ENCODE measurements at places on chromosomes 6 and 20.
A peak's percentile ranks its signal among the peaks of the same experiment; 100 is the strongest.

GRCh38 chr20:888057-888456, 28.1 kb downstream of the ANGPT4 start:
- DNase-seq, result no peak

- DNase-seq, result peak; percentile 54
These were observed 637 bp downstream of the UBR2 start for GRCh38 chr6:42564506-42564825.

DNA sequence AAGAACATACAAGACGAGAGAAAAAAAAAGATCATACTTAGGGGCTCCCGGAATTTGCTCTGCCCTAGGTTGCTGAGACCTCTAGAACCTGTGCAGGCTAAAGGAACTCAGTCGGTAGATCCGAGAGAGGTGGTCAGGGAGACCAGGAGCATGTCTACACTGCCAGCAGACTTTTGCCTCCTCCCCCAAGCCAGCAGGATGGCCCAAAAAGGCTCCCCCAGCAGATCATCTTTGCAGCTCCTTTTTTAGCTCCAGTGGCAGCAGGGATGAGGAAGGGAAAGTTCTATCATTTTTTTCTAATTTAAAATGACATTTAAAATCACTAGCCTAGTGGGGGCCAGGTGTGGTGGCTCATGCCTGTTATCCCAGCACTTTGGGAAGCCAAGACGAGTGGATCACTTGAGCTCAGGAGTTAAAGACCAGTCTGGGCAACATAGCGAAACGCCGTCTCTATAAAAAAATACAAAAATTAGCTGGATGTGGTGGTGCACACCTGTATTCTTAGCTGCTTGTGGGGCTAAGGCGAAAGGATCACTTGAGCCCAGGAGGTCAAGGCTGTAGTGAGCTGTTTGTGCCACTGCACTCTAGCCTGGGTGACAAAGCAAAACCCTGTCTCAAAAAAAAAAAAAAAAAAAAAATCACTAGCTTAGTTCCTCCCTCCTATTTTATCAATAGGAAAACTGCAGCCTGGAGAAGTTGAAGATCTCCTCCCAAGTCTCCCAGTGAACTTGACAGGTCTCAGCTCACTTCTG, 69.3 kb upstream of the MYL9 start:
- DNase-seq, result no peak

DNA sequence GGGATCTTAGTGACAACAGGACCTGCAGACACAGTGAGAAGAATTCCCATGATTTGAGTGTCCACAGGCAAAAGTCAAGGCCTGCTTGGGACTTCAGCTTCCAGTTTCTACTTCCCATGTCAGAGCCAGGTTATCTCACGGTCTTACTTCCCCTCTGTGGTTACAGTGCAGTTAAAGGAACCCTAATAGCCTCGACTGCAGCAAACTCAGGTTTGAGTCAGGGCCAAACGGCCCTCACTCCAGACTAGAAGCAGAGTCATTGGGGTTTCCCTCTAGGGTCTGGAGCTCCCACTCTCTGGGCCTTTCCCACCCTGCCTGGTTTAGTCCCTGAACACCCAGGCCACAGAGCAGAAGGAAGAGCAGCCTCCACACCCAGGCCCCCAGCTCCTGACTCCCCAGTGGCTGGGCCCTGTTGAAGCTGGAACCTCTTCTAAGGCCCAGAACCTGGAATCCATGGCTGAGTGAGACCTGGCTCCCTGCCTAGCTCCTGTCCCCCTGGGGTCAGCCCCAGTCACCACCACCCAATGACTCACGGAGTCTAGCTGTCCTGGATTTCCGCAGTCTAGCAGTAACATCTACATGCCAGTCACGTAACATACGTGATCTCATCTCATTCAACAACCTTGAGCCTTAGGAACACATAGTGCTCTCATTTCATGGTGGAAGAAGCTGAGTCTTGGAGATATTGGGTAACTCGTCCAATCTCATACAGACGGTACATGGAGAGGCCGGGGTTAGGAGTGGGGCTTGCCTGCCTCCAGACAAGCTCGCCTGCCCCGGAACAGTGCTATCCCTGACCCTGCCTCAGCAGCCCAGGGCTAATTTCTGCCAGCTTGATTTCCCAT, 9.2 kb upstream of the GHRH start:
- DNase-seq, result no peak

GRCh38 chr6:137798261-137798660, 68.8 kb upstream of the TNFAIP3 start:
- no peak for DNase-seq

GRCh38 chr6:133606852-133607251, 282.1 kb upstream of the TCF21 start:
- DNase-seq, result no peak

DNA sequence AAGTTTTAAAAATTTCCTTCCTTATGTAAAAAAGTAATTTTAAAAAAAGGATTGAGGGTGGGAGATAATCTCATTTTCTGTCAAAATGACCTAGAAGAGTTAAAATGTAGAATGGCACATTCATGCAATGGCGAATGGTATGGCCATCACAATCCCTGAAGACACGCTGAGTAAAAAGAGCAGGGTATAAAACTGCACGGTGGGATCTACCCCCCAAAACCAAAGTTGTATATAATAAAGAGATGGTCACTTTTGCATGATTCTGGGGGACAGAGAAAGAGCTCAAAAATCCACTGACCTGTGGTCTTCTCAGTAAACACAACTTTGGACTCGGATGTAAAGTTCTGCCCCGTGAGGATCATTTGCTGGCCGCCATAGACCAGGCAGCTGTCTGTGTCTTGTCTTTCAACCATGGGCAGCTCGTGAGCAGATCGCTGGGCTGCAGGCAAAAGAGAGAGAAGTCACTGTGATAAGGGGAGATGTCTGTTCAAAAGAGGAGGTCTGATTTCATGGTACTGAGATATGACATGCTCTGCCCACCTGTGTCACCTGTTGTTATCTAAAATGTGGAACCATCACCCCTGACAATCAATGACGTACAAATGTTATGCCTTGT, 88.2 kb downstream of the NFATC2 start:
- no peak for DNase-seq

DNA sequence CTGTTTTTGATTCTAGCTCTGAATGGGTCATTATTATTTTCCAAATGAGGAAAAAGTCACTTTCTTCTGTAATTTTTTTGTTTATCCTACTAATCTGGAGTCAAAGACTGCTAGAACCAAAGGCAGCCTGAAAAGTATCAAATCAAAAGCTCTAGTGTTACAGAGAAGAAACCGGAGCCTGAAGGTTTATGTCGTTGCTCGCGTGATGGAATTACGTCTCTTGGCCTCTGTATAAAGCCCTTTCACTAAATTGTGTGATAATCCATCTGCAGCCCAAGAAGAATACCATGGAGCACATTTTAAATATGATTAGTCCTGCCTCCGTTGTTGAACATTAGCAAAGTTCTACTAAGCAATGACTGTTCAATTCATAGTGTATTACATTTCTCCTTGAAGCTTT, 738.6 kb downstream of the C6orf118 start:
- DNase-seq, result no peak

DNA sequence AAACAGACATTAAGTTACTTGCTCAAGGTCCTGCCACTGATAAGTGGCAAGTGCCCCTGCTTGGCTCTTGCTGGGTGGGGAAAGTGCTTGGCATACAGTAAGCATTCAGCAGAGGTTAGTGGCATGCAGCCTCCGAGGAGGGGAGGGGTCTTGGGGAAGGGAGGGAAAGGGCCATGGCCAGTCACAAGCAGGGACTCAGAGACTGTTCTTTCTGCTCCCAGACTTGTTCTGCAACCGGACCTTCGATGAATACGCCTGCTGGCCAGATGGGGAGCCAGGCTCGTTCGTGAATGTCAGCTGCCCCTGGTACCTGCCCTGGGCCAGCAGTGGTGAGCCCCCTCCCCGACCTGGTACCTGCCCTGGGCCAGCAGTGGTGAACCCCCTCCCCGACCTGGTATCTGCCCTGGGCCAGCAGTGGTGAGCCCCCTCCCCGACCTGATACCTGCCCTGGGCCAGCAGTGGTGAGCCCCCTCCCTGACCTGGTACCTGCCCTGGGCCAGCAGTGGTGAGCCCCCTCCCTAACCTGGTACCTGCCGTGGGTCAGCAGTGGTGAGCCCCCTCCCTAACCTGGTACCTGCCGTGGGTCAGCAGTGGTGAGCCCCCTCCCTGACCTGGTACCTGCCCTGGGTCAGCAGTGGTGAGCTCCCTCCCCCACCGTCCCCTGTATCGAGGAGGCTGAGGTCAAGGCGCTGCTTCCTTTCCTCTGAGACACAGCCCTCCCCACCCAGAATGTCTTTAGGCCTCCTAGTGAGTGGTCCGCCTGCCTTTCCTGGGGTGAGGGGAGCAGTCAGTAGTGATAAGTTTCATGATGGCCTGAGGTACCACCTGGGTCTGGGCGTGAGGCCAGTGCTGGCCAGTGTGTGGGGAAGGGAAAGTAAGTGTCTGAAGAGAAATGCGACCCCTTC, 8.9 kb downstream of the GLP1R start:
- DNase-seq, result peak; percentile 18

DNA sequence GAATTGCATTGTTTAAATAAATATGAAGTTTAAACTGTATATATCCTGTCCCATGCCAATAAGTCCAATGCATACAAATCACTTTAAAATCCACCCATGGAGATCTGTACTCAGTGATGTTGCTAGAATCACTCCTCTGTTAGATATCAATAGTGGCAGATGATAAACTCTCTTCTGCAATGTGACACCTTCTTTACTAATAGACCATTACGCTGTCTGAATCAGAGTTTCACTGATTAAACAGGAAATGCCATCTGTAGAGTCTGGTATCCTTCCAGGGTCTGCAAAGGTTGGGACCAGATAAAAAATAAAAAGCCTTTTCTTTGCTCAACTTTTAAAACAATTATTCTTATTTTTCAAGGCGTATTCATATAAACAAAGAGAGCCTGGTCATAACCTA, 134.5 kb downstream of the EDN3 start:
- no peak for DNase-seq

GRCh38 chr6:1592852-1593251, 16.9 kb upstream of the FOXC1 start:
- no peak for DNase-seq

GRCh38 chr6:84897988-84898594, 133.7 kb upstream of the TBX18 start:
- DNase-seq, result no peak

DNA sequence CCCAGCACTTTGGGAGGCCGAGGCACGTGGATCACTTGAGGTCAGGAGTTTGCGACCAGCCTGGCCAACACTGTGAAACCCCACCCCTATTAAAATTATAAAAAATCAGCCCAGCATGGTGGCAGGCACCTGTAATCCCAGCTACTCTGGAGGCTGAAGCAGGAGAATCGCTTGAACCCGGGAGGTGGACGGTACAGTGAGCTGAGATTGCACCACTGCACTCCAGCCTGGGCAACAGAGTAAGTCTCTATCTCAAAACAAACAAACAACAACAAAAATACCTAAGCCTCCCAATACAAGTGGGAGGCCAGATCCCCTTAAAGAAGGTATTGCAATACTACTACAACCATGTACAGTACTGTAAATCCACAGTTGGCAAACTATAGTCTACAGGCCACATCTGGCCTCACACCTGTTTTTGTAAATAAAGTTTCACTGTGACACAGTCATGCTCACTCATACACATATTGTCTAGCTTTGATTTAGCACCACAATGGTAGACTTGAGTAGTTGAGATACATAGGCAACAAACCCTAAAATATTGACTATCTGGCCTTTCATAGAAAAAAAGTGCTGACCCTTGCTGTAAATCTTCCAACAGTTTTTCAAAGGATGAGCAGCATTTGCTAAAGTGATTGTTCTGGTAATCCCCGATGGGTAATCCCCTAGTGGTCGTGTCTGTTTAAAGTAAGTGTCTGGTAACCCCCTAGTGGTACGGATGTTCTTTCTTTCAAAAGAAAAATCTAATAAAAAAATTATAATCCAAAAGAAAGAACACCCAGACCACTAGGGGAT, 202.0 kb downstream of the RNGTT start:
- no peak for DNase-seq

DNA sequence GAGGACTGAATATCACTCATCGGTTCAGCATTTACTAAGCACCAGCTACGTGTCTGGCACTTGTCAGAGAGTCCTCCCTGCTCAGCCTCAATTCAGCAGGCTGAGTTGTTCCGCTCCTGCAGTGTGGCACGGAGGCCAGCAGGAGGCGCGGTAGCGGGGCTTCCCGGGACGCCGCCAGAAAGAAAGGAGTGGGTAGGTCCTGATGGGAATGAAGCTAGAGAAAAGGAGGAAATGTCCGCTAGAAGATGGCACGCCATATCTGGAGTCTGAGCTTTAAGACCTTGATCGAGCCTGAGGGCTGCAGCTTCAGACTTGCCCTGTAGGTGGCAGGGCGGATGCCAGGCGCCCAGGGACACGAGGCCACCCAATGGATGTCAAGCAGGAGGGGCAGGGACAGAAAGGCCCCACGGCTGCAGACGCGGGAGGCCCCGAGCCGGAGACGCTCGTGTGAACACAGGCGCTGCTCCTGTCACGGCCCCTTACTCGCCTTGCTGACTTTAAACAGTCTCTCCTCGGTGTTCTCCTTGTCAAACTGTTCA, 18.7 kb downstream of the SERPINB6 start:
- DNase-seq, result peak; percentile 29

DNA sequence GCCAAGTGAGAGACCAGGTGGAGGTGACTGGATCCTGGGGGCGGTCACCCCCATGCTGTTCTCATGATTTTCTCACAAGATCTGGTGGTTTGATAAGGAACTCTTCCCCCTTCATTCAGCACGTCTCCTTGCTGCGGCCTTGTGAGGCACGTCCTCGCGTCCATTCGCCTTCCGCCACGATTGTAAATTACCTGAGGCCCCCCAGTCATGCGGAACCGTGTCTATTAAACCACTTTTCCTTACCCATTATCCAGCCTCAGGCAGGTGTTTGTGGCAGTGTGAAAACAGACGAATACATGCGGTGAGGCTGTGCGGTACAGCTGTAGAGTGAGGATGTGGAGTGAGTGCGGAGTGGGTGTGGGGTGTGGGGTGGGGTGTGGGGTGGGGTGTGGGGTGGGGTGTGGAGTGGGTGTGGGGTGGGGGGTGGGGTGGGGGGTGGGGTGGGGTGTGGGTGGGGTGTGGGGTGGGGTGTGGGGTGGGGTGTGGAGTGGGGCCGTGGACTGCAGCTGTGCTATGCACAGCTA, 12.1 kb upstream of the NTSR1 start:
- DNase-seq, result no peak

GRCh38 chr6:105539911-105540310, 137.0 kb upstream of the PREP start:
- no peak for DNase-seq

- DNase-seq, result no peak
These were observed 3.3 kb downstream of the SFTA2 start for GRCh38 chr6:30928677-30929076.

DNA sequence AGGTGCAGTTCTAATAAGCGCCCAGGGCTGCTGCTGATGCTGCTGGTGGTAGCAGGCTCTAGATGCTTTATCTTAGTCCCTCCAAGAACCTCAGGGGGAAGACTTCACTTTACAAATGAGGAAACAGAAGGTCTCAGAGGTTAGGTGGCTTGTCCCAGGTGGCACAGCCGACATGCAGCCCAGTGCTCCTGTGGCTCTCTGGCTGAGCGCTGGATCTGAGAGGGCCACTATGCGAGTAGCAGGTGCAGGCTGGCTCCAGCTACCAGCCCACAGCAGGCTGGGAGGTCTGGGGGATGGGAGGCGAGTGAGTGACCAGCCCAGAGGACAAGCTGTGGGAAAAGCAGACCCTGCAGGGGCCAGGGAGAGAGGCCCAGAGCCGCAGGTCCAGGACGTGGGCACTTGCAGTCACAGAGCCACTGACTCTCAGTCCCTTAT, 90.9 kb downstream of the PRND start:
- DNase-seq, result no peak

- DNase-seq, result no peak
These were observed 84.2 kb downstream of the ISM1 start for GRCh38 chr20:13305284-13305683.

Measured in NCI-H1092 treated with DMSO at 0.1 percent for 48 hours (cell line).